ENCODE measurements at places on chromosomes 13 and 19.

DNA sequence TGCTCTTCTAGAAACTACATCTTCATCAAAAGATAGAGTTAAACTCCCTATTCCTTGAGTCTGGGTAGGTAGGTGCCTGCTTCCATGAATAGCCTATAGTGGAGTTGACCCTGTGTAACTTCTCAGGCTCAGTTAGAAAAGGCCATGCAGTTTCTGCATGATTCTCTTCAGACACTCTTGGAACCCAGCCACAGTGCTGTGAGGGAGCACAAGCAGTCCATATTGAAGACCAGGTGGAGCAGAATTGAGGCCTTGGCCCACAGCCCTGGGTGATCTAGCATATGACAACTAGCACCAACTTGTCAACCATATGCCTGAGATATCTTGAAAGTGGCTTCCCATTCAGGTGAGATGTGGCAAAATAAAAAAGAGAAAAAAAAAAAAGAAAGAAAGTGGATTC lies 10.3 kb upstream of the PAN3 start:
- no peak for DNase-seq

GRCh38 chr13:88153353-88153752 lies 482.2 kb downstream of the SLITRK5 start:
- DNase-seq, result no peak

DNA sequence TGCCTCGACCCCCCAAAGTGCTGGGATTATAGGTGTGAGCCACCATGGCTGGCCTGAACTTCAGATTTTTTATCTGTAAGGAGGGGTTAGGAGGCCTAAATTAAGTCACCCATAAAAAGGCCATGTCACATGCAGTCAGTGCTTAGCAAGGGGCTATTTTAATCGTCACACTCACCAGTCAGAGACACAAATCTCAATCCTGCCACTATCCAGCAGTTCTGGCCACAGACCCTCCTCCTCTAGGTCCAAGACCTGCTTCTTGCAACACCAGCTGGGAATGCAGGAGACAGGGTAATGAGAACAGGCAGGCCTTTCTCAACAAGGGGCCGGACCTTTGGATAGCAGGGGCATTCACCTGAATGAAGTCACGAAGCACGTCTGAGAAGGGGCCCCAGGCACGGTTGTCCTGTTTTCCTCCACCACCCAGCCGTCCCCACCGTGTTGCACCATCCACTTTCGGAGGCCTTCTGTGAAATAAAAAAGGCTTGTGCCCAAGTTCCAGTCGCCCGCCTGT lies 1.4 kb downstream of the FBXO27 start:
- DNase-seq, result no peak

- no peak for DNase-seq
Observed at GRCh38 chr19:55287361-55288079, 3.7 kb downstream of the BRSK1 start.
